ENCODE measurements at places on chromosomes 1 and 21.

DNA sequence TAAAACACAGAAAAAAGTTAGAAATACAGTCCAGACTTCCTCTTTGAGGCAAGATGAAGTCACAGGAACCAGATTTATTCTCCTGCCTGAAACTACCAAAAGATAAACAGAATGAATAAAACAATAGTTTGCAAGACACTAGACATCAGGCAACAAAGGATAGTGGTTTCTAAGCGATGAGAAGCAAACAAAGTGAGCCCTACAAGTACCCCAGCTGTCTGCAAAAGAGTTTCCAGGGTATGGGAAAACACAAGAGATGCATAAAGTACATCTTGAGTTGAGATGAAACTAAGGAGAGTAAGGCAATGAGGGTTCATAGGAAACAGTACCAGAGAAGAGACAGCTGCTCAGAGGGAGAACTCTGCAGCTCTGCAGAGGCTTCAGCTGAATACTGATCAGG is 83.3 kb upstream of the COL24A1 start:
- DNase-seq = no peak

GRCh38 chr1:12344596-12345349 is 114.9 kb downstream of the VPS13D start:
- no peak for DNase-seq

GRCh38 chr1:176517484-176517883 is 54.5 kb downstream of the PAPPA2 start:
- no peak for DNase-seq

GRCh38 chr1:39317111-39317510 is 112.6 kb downstream of the MACF1 start:
- no peak for DNase-seq

GRCh38 chr1:157000686-157001085 is 44.9 kb downstream of the ARHGEF11 start:
- no peak for DNase-seq

GRCh38 chr1:170483051-170483450 is 48.9 kb upstream of the GORAB start:
- no peak for DNase-seq

Data from stimulated activated CD8-positive, alpha-beta memory T cell treated with anti-CD3 and anti-CD28 coated beads, Interleukin-4, amount 100 ng/mL, for 1 hour (primary cell).